ENCODE measurements at places on chromosomes 13 and 19. TPM values are rescaled to one million over a fixed set of nuclear protein-coding genes. Genes with fewer than 3 reads are reported as not detected.

DNA sequence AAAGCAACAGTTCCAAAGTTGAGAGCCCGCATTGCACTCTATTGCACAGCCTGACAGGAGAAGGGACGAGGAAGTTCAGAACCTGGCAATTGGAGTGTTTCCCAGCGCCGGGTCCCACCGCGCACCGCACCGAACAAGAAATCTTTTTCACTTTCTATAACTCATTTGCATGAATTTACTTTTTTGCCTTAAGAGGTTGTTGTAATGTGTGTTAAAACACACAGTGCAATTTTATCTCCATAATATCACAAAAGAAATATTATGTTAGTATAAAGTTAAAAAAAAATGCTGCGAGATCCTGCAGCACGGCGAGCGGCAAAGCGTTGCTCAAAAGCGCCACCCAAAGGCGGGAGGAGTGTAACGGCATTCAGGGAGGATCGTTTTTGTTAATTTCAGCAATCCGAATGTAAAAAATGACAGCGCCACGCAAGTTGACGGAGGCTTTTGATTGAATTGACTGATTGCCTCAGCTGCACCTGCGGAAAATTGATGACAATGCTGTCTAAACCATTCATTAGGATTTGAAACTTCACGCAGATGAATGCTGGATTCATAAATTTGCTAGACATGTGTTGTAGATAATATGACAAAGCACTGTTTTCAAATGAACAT lies 303.6 kb upstream of the ZNF507 start:
- no peak for DNase-seq

- DNase-seq: no peak
These were observed 15.6 kb upstream of the TMPRSS9 start for GRCh38 chr19:2344381-2344870.

SIX5 gene
- 28.5 TPM for polyA plus RNA-seq

TGFBR3L gene
- polyA plus RNA-seq: 0.24 TPM

- DNase-seq: no peak
These were observed 54.0 kb upstream of the IRS2 start for GRCh38 chr13:109840201-109840892.

GRIN2D gene
- 0.54 TPM for polyA plus RNA-seq

- DNase-seq: no peak
These were observed 588.9 kb downstream of the KCTD12 start for GRCh38 chr13:76297331-76297730.

PAN3 gene
- 42.3 TPM for polyA plus RNA-seq

GRCh38 chr19:38686530-38686888 lies 39.1 kb downstream of the ACTN4 start:
- no peak for DNase-seq

STARD13 gene
- 25.4 TPM for polyA plus RNA-seq

- DNase-seq: no peak
These were observed 75.4 kb upstream of the GPR183 start for GRCh38 chr13:99382428-99383133.

DNA sequence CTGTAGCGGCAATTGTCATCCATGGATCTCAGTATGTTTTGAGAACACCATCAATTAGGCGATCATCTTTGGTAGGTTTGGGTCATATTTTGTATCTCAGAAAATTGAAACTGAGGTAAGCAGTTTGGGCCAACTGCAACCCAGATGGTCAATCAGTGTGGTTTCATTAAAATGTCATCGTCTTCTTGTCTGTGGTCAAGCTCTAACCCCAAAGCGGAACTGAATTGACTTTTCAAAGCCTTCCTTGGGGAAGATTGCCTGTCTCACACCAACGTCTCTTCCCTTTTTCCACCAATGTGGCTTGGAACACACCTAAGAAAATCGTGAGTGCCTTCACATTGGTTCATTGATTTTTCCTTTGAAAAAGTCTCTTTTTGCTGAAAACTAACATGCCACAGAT lies 56.3 kb upstream of the UBAC2 start:
- no peak for DNase-seq

Data from left renal pelvis (tissue), 4 donors.